ENCODE measurements at places on chromosomes 7 and 10.

DNA sequence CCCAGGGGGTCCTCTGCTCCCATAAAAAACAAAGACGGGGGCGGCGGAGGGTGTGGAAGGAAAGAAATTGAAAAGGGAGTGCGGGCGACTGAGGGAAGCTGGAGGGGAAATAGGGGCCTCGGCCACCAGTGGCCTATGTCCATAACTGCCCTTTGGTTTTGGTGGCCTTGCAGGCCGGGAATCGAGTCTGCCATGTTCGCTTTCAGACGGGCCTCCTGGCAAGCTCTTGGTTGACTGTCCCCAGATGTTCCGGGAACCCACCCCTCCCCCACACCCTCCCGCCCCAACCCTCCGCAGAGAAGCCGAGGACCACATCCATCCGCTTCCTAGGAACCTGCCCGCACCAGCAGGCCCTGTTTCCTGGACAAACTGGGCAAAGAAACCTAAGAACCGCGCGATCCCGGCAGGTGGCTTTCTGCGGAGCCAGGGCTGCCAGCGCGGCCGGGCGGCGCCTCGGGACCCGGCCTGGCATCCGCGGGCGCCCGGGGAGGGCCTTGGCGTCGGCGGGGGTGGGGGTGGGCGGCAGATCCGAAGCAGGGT is 20.0 kb upstream of the GATA3 start:
- no peak for DNase-seq

- no peak for DNase-seq
These were observed 14.3 kb downstream of the ZNF282 start for GRCh38 chr7:149209518-149210269.

DNA sequence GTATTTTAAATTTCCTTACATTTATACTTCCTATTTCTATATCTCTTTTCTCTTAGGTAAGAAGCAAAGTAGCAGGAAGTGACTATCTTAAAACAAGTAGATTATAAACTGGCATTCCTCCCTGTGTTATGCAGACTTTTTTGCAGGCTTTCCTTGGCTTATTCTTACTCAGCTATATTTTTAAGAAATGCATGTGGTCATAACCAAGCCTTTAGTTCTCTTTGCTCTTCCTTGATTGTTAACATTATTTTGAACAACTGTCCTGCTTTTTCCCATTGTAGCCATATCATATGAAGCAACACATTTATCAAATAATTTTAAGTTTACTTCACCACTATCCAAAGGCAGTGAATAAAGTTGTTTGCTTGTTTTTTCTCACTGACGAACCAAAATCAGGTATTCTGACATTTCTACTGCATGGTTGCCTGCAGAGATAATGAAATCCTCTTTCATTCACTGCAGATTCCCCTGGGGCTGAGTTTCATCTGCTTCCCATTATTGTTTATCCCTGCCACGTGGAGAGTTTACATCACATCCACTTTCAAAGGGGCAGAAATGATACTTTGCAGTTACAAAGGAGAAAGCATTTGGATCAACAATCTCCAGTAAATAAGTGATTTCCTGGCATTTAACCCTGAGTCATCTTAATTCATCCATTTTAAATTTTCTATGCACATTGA is 389.9 kb upstream of the SEMA3C start:
- peak; percentile 86 for DNase-seq

DNA sequence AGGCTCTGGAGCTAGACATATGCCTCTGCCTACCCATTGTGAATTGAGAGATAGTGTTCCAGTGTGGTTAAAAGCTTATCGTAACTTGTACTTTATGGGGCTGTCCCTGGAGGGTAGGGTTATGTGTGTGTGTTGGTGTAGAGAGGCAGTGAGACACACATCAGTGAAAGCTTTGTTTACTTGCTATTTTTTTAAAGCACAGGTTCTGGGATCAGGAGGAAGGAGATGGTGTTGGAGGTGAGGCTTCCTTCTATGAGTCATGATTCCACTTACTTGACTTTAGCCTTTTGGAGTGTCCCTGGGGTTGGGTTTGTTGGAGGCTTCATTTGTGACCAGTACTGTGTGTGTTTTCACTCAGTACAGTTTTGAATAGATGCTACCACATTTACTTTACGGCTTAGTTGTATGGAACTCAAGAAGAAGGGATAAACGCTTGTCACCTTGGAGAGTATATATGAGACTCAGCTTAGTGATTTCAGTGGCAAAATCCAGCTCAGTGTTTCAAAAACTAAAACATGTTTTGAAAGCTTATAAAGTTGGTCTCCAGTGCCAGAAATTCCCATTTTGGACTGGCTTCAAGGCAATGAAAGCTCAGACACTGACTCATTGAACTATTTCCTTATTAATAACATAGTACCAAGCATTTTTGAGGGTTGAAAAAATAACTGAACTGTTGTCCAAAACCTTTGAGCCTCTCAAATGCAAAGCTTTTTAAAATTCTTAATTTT is 106.2 kb downstream of the PLXDC2 start:
- no peak for DNase-seq

- DNase-seq, result no peak
These were observed 53.5 kb upstream of the PPP1R17 start for GRCh38 chr7:31633467-31633866.

DNA sequence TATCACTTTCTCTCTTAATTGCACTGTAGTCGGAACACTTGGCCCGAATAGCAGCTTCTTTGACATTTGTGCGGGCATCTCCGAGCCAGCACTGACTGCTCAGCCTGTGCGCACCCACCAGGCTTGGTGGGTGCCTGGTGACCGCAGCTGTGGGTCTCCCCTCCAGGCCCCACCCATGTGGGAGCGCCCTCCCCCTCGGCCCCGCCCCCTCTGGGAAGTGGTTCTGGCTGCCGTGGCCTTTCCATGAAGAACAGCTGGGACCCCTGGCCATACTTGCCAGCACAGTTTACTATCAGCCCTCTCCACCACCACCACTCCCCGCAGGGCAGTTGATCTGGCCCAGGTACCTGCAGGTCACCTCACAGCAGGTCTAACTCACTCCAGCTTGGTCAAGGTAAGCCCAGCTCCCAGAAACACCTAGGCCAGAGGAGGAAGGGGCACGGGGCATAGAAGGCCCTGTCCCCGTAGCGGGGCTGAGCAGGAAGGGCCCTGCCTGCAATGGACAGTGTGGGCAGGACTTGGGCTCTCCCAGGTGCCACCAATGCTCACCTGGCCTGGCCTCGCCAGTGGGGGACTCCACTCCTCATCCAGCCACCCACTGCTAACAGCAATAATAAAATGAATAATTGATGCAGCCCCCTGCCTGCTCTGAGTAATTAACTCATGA is 5.8 kb downstream of the RASGEF1A start:
- no peak for DNase-seq

DNA sequence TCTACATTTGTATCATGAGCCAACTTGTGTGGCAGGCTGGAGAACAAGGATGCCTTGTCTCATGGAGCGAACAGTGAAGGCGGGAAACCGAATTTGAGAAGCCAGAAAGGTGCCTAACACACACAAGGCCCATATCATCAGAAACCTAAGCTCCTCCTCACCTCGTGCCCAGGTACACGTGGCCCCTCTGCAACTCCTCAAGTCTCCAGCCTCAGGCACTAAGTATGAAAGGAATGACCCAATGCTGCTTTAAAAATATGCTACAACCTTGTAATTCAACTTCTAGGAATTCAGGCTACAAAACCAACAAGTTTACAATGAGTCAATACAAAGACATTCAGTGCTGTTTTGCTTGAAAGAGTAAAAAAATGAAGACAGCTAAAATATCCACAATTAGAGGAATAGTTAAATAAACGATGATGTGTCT is 95.7 kb downstream of the CDK6 start:
- no peak for DNase-seq

GRCh38 chr10:85666102-85666501 is 700.5 kb downstream of the GRID1 start:
- no peak for DNase-seq

- DNase-seq, result no peak
These were observed 76.0 kb upstream of the CAV2 start for GRCh38 chr7:116423499-116423898.

GRCh38 chr7:84801396-84801795 is 385.5 kb downstream of the SEMA3D start:
- no peak for DNase-seq

Measured in SK-N-MC (cell line).